ENCODE measurements at places on chromosomes 3 and 15. TPM values are rescaled to one million over a fixed set of nuclear protein-coding genes. Genes with fewer than 3 reads are reported as not detected.

Gene RETNLB
- not detected for polyA plus RNA-seq

DNA sequence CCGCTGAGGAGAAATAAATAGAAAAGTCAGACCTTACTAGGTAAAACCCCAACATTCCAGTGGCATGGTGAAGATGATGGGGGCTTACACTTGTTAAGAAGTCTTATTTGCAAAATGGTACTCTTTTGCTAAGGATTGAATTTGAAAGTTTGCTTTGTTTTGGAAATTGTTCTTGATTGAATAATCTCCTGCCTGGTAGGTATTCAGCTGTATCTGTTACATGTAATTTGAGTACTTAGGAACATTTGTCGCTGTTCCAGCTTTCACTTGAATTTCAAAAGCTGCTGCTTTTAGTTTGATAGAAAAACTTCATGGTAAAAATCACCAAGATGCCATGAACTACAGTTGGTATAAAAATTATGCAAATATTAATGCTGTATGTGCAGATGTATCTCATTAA, 44.6 kb downstream of the TFG start:
- no peak for DNase-seq

DNA sequence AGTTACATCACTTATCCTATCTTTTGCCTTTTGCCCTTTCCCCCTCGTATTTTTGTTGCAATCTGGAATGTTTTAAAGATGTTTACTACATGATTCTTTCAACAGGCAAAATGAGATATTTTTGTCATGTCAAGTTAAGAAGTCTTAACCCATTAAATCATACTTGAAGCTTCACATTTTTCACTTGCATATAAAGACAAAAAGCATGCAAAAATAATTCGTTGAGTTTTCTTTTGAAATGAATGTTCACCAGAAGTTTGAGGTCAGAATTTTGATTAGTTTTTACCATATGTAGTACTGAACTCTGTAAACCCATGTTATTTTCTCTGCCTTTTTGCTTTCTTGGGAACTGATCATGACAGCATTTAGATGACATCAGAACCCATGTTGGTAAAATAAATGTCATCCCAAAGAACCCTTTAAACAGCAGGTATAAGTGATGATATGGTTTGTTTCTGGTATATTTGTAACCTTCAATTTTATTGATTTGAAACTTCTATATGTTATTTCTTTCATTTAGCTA, 188.5 kb downstream of the GHSR start:
- DNase-seq: no peak

Gene XIRP1
- 111 TPM for polyA plus RNA-seq

Gene PAQR5
- polyA plus RNA-seq: 0.09 TPM

DNA sequence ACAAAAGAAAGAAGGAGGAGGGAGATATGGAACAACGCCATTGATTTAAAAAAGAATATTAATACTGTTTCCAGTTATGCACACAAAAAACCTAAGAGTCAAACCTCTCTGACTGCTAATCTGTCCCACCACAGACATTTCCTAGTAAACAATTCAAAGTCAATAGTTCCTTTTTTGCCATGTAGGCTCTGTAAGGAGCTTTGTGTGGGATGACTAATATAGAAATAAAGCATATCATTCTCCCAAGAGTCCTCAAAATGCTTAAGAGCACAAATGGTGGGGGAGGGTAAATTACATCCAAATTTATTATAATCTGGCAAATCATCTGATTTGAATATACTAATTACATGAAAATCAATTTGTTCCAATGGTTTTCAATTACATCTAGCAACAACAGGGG, 155.9 kb upstream of the CNTN4 start:
- DNase-seq: no peak

DNA sequence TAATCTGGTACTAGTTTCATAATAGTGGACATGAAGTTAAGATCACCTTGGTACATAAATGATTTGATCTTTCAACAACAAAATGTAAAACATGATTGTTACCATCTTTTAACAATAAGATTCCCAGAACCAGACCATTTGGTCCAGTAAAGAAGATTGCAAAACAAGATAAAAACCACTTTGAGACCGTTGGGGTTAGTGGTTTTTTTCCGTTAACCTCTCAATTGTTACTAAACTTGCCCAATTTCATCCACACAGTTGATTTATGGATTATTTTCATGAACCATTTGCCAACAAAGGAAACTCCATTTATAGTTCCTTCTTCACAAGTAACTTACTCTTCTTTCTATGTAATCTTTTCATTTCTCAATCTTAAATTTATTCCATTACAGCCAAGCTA, 53.8 kb downstream of the ATP8B4 start:
- no peak for DNase-seq

Gene CYP19A1
- polyA plus RNA-seq: 4.7 TPM

Gene CPB1
- polyA plus RNA-seq: 0.59 TPM

GRCh38 chr15:70523616-70524015, 239.7 kb downstream of the UACA start:
- DNase-seq: no peak

- DNase-seq: no peak
Measured at GRCh38 chr15:58724466-58724865, 25.0 kb downstream of the ADAM10 start.

DNA sequence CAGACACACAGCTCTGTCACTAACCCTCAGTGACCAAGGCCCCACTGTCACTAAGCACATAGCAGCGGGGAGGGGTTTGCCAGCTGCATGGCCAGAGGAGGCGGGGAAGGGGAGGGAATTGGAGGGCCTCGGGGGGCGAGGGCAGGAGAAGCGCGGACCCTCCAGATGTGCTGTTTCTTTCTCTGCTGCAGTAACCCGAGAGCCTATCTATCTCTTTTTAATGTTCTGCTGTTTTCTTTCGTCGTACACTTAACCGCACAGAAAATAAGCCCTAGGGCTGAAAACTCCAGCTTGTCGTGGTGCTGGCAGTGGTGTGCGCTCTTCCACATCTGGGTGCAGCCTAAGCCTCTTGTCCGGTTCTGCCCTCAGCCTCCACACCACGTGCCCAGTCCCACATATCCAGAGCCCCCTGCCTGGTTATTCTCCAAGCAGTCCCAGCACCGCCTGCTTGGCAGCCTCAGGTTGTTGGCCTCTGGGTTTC, 51.1 kb downstream of the BDH1 start:
- no peak for DNase-seq

Gene C3orf20
- polyA plus RNA-seq: not detected

GRCh38 chr3:157832588-157832987, 273.6 kb downstream of the SHOX2 start:
- DNase-seq: no peak

Gene EXD1
- polyA plus RNA-seq: not detected

DNA sequence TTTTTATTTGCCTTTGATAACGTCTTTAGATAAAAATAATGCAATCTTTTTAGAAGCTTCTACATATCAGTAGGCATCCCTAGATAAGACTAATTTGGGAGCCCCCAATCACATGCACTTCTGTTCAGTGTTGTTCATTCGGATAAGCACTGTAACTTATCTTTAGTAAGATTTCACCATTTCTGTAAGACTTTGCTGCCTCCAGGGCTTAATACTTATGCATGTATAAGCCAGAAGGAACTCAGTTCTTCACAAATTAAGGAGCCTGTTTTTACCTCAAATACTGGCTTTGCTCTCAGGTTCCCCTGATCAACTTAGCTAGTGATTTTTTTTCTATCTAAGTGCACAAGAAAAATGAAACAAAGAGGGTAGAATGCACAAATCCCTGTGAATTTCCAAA, 20.3 kb downstream of the DOCK3 start:
- no peak for DNase-seq

Gene ITIH4
- polyA plus RNA-seq: 29.2 TPM

- DNase-seq: no peak
Measured at GRCh38 chr3:185733980-185734724, 90.7 kb downstream of the IGF2BP2 start.

Gene RAB6B
- 0.94 TPM for polyA plus RNA-seq
